ENCODE measurements at places on chromosomes 5 and 9.

GRCh38 chr9:133163504-133164172, at the start of gene GBGT1:
TSS of gene GBGT1 (minus strand) at chr9:133163914. CDS start at chr9:133162412, 1,502 bp downstream.
- DNase-seq: peak; percentile 76

DNA sequence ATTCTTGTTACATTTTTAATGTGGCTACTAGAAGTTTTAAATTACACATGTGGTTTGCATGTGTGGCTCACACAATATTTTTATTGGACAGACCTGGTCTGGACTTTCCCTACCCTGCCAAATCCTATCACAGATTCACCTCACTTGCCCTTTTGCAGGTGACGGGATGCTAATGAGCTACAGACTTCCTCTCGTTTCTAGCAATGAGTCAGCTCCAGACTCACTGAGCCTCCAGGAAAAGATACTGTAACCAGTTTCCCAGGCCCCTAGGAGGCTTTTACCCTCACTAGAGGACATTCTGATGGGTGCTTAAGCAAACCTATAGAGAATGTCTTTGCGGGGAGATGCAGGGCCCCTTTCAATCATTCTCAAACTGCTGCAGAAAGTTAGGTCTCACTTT, 135.4 kb downstream of the WDR41 start:
- no peak for DNase-seq

DNA sequence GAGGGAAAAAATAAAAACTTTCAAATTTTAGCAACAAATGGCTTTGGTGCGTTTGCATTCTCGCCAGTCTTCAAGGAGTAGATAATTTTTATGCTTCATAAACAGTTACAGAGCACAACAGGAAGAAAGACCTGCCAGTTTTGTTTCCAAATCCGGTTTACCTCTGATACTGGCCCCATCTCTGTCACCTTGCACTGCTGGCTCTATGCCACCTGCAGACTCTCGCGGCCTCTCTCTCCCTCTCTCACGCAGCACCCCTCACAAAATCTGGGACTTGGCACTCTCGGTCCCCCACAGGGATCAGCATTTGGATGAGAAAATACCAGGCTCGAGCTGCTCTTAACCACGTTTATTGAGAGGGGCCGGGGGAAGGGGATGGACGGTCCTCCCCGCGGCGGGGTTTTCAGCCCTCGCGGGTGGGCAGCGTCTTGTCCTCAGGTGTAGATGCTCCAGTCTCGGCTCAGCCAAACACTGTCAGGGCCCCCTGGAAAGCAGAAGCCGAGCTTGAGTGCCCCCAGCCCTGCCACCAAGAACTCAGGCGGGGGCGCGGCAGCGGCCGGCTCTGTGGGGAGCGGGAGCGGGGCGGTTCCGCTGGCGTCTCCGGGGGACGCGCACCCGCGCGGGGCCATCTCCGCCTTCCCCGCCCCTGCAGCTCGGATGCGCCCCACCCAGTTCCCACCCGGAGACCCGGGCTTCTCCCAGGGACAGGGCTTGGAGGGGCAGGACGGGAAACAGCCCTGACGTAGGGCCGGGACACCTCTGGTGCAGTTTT, 1.3 kb downstream of the SCGB3A1 start:
- no peak for DNase-seq

DNA sequence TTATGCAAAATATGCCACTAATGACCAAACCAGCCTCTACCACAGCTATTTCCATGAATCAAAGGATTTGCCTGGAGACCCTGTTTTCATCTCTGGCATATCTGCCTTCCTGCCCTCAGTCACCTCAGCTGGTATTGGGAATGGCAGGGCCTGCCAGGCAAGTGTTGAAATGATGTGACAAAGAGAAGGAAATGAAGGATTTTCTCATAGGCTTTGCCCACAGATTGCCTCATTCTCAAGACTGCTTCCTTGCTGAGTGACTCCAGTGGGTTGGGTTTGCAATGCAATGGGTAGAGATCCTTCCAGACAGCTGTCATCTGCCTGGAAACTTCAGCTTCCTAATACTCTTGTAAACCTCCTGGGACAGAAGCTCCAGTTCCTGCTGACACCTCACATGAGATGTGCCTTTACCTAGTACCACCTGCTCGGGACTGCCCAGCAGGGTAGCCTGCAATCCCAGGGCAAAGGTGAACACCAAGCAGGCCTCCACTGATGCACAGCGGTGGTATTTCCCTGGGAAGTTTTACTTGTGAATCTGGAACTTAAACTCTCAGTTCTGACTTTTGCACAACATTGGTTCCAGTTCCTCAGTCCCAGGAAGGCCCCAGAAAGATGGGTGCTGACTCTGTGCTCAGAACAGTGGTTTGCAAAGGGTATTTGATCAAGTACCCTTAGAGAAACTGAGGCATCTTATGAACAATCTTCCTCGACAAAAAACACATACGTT, 64.8 kb upstream of the SLC1A1 start:
- DNase-seq: no peak

- no peak for DNase-seq
These were observed 60.2 kb upstream of the HRH2 start for GRCh38 chr5:175597718-175598117.

GRCh38 chr5:148875205-148875875, 48.9 kb downstream of the ADRB2 start:
- DNase-seq: no peak

DNA sequence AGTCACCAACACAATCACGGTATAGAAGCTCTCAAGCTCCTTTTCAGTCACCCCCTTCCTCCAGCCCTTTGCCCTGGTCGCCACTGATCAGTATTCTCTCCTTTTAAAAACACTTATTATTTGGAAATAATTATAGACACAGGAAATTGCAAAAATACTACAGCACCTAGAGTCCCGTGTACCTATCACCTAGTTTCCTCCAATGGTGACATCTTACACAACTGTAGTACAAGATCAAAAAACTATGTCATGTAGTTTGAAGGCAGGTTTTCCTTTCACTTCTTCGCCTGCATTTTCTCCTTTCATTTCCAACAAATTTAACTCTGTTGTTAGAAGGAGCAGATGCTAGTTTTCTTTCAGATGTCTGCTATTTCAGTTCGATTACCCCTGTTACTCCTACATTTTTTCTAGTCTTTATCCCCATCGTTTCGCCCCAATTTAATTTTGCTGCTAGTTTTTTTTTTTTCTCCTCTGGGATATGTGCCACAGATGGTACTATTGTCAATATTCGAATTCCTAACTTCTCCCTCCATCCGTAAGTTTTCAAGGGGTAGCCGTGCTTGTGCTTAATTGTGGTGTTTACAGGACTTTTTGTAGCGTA, 612 bp upstream of the ATG10 start:
- DNase-seq: no peak

Data from D721Med (cell line).